ENCODE measurements at places on chromosomes 13 and 19. TPM values are rescaled to one million over a fixed set of nuclear protein-coding genes. Genes with fewer than 3 reads are reported as not detected.

Gene EHD2
- total RNA-seq, result not detected

Gene PSPC1
- 78.0 TPM for total RNA-seq

Gene TUBA3C
- total RNA-seq, result not detected

Gene PLIN4
- 0.18 TPM for total RNA-seq

Gene TTYH1
- total RNA-seq, result 0.10 TPM

Gene RXFP2
- not detected for total RNA-seq

Gene C19orf67
- not detected for total RNA-seq

Gene CCDC70
- not detected for total RNA-seq

Gene MISP3
- 2.8 TPM for total RNA-seq

Gene EDDM13
- total RNA-seq, result not detected

Gene ZNF558
- 17.2 TPM for total RNA-seq

Gene ZNF888
- 1.2 TPM for total RNA-seq

Gene SPRED3
- total RNA-seq, result 2.0 TPM

Gene MED4
- 37.9 TPM for total RNA-seq

Gene FAM216B
- total RNA-seq, result not detected

Gene GIPR
- 4.2 TPM for total RNA-seq

Gene AZU1
- 0.25 TPM for total RNA-seq

Gene AMER2
- total RNA-seq, result not detected

Gene NXNL1
- total RNA-seq, result not detected

Gene ZNF649
- 10.5 TPM for total RNA-seq

Gene LILRA6
- total RNA-seq, result not detected

Gene GZMM
- total RNA-seq, result 0.17 TPM

Gene S1PR4
- not detected for total RNA-seq

All from G401 (cell line).